ENCODE measurements at places on chromosomes 6 and 20.

- peak; percentile 82 for DNase-seq
Observed at GRCh38 chr6:1739680-1740079, 130.0 kb downstream of the FOXC1 start.

- peak; percentile 84 for DNase-seq
Observed at GRCh38 chr6:7261032-7261841, 51.8 kb downstream of the SSR1 start.

- no peak for DNase-seq
Observed at GRCh38 chr6:166744223-166745134, 117.4 kb upstream of the RPS6KA2 start.

- DNase-seq: peak; percentile 36
Observed at GRCh38 chr6:42509765-42510164, 54.1 kb upstream of the UBR2 start.

DNA sequence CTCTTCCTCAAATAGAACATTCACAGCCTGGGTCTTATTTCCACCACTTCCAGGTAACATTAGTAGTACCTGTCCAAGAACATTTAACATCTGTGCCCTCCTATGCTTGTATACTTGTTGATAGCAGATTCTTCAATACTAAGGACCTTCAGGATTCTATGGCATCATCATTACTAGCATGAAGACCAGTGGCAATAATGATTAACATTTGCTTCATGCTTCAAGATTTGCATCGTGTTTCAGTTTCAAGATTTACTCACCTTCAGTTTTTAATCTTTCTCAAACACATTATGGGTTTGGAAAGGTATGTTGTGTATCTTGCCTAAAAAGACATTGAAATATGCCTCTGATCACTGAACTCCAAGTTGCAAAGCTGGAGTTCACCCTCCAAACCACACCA is 412.8 kb upstream of the NRSN1 start:
- DNase-seq: no peak

- DNase-seq: no peak
Observed at GRCh38 chr6:105594821-105595220, 191.9 kb upstream of the PREP start.

Data from GM13976 (cell line).